Panc1 (cell line): ENCODE measurements at places on chromosomes 1 and 21. TPM values are rescaled to one million over a fixed set of nuclear protein-coding genes. Genes with fewer than 3 reads are reported as not detected.

DNA sequence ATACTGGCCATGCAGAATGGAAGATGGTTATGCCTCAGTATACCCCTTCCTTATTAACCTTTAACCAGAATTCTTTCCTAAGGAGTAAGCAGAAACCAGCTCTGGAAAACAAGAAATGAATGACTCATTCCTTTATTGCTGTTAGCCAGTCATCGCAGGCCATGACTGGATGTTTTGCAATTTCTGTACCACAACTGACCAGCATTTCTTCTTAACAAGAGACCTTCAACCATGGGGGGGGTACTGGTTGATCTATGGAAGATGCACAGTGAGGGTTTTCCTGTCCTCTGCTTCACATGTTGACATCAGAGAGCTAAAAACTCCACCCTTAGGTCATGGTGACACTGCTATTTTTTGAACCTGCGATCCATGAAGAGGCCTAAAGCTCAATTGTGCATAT, 28.0 kb upstream of the RNF2 start:
- H3K4me3 ChIP-seq = no peak overlapping the region
- DNase-seq = peak; percentile 15
- no peak overlapping the region for H3K27ac ChIP-seq
- H3K4me1 ChIP-seq = no peaks in the 10 kb centered on the region

- no peak for DNase-seq
- H3K4me3 ChIP-seq = no peak overlapping the region
- no peaks in the 10 kb centered on the region for H3K4me1 ChIP-seq
- no peak overlapping the region for H3K27ac ChIP-seq
- no peaks in the 10 kb centered on the region for H3K36me3 ChIP-seq
Measured at GRCh38 chr21:34640858-34641257, 25.9 kb upstream of the RCAN1 start.

- no peaks in the 10 kb centered on the region for H3K27me3 ChIP-seq
- no peak for DNase-seq
- H3K4me1 ChIP-seq = no peaks in the 10 kb centered on the region
Measured at GRCh38 chr21:29367335-29367734, 68.6 kb downstream of the BACH1 start.

DNA sequence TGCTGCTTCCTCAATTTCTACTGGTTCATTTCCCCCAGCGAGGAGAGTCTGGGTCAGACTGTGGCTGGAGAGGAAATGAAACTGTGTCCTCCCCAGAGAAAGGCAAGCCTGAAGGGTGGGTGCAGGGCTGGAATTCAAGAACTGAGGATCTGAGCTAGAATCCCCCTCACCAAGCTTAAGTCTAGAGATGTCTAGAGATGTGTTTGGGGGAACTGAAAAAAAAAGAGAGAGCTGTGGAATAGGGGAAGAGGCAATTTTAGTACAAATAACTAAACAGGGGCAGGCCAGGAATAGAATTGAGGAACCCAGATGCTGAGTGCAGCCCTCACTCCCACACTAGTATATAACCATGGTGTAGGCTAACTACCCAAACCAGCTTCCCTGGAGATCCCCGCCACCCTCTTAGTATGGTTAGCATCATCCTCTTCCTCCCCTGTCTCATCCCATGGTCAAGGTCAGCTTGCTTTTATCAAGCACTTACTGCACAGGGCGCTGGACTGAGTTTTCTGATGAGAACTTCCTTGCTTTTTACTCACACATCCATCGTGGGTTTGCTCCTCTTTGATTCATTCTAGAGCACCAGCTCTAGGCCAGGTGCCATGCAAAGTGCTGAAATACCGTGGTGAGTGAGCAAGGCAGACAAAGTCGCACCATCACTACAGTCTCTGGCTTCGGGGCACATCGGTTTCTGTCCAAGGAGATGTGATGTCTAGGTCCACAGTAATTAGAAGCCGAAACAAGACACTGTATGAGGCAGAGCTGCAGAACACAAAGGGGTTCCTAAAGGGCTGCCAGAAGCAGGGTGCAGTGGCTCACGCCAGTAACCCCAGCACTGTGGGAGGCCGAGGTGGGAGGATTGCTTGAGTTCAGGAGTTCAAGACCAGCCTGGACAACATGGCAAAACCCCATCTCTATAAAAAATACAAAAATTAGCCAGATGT, 112.9 kb upstream of the IPO9 start:
- DNase-seq = no peak
- no peak overlapping the region for H3K4me3 ChIP-seq
- peak overlapping the region; percentile 55 for H3K27ac ChIP-seq
- no peaks in the 10 kb centered on the region for H3K27me3 ChIP-seq

The MAP3K6 gene
- total RNA-seq = 56.9 TPM

GRCh38 chr1:4591926-4592325, 62.5 kb upstream of the AJAP1 start:
- no peak overlapping the region for H3K4me3 ChIP-seq
- no peak overlapping the region for H3K27ac ChIP-seq
- H3K4me1 ChIP-seq = no peaks in the 10 kb centered on the region
- DNase-seq = no peak
- H3K36me3 ChIP-seq = no peaks in the 10 kb centered on the region
- H3K27me3 ChIP-seq = peaks cover 7% of the 10 kb centered on the region
